HS-5 (cell line): ENCODE measurements at places on chromosomes 6 and 20.
A peak's percentile ranks its signal among the peaks of the same experiment; 100 is the strongest.

- DNase-seq = no peak
Measured at GRCh38 chr6:35727231-35727934, 9.4 kb upstream of the ARMC12 start.

DNA sequence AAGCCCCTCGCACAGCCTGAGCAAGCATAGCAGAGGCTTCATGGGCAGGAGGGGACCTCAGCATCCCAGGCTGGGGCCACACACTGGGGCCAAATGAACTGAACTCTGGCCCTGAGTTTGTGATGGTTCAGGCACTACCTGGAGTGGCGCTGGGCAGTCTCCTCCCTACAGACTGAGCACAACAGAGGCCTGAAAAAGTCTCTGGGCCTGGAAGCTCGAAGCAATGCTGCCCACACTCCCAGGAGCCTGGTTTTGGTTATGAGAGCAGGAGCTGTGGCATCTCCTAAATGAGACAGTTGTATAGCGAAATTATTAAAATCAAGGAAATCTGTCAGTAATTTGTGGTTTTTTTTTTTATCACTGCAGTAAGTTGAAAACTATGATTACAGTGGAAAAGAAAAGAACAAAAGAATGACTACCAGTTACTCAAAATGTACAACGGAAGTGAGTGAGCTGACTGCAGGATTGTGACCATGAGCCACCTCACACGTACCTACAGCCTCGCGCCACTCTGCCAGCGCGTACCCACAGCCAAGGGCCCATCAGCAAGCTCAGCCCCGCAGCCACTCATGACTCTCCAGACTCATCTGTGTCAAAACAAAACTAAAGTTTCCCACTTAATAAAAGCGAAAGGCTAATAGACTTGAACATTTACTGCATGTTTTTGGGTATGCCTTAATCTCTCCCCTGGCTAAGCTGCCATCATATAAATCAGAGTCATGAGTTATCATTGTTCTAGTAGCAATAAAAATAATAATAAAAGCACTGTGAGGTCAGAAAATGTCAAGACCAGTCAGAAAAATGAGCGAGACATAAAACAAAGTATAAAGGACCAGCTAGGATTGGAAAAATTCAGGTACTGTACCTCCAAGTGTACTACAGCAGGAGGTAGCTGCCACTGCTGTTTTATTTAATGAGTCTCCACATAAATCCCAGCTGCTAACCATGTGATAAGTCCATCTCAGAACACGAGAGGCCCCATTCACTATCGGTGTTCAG, 177.0 kb downstream of the FOXC1 start:
- no peak for DNase-seq

GRCh38 chr20:25083141-25083772, 1.3 kb upstream of the VSX1 start:
- DNase-seq = no peak

GRCh38 chr20:40434122-40434521, 254.9 kb downstream of the MAFB start:
- DNase-seq = no peak

- no peak for DNase-seq
Measured at GRCh38 chr6:131688286-131688685, 12.9 kb downstream of the OR2A4 start.

DNA sequence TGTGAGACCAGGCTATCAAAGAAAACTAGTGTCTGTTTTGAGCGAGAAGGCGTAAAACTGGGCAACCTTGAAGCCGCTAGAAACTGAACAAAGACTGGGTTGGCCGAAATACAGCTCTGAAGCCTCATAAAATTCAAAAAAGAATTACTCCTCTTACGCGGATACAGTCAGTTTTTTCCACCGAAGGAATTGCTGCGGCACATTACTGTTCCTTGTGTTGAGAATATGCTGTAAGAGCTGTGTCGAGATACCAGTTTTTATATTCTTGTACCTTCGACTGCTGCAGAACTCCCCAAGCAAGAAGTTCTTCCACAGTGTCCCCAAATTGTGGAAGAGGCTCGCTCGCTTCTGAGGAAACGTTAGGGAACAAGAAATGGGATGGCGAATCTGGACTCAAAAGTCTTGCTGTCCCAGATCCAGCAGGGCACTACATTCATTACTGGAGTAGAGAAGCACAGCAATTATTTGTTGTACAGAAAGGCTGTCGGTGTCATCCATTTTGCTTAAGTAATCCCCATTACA, 523 bp upstream of the COX7A2 start:
- DNase-seq = no peak

GRCh38 chr6:12891595-12891994, 175.0 kb downstream of the PHACTR1 start:
- no peak for DNase-seq

DNA sequence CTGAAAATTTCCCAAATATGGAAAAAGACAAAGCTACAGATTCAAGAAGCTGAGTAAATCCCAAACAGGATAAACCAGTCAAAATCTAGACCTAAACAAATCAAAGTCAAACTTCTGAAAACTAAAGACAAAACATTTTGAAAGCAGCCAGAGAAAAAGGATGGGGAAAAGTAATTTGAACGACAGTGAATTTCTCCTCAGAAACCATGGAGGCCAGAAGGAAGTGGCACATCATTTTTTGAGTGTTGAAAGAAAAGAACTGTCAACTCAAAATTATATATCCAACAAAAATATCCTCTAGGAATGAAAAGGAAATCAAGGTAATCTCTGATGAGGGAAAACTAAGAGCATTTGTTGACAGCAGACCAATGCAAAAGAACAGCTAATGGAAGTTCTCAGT, 6.8 kb downstream of the RAB23 start:
- no peak for DNase-seq

- DNase-seq = no peak
Measured at GRCh38 chr6:25902071-25902470, 28.0 kb upstream of the SLC17A3 start.

- DNase-seq = no peak
Measured at GRCh38 chr6:89081129-89081422, 525 bp downstream of the PNRC1 start.

DNA sequence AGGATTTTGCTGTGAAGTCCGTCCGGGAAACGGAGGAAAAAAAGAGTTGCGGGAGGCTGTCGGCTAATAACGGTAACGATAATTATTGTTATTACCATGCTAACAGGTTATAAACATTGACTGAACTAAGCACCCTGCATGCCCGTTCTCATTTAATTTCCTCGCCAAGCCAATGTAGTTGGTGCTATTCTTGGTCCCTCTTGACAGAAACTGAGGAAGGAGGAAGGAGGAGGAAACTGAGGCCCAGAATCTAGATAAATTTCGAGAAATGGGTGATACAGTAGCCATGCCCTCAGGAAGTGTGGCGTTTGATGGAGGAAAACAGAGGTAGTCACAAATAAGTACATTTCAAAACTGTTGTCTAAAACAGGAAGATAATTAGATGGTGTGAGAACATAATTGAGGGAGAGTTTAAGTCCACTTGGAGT, 474 bp downstream of the TPX2 start:
- no peak for DNase-seq

GRCh38 chr6:4512051-4512471, 264.1 kb upstream of the CDYL start:
- DNase-seq = no peak

DNA sequence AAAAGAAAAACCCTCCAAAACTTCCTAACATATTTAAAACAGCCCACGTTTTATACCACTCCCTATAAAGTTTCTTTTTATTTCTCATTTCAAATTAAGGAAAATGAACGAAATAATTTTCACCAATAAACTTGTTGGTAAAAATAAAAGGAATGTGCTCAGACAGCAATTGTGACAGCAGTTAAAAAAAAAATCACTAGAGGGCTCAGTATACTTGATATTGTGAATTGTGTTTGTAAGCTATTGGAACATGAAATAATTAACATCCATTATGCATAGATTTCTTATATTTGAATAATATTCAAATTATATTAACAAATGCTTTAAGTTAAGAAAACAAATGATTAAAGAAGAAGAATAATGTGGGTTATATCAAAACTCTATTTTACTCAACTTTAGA, 105.5 kb downstream of the ASCC3 start:
- no peak for DNase-seq

DNA sequence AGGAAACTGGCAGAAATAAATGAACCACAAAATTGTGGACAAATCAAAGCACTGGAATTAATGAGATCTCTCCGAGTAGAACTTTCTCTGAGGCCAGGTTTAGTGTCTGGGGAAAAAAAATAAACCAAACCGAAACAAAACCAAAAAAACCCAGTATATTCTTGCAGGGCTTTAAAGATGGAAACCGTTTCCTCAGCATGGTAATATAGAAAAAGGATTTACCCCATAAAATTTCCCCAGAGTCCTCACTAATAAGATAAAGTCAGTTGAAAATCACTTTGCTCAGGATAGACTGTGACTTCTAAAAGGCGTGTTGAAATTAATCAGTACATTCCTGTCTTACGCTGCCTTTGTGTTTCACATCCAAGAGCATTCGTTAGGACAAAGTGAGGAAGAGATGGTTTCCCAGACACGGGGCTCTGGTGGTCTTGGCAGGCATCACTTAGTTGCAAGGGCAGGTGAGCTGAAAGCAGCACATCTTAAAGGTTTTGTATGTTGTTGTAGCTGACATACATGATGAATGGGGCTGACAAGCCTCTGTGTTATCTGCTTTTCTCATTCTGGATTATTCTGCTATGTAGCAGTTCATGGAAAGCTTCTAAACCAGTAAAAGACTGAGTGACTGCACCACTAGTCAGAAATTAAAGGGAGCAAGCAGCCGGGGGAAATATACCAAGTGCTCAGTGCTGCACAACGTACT, 85.2 kb upstream of the PRL start:
- no peak for DNase-seq

DNA sequence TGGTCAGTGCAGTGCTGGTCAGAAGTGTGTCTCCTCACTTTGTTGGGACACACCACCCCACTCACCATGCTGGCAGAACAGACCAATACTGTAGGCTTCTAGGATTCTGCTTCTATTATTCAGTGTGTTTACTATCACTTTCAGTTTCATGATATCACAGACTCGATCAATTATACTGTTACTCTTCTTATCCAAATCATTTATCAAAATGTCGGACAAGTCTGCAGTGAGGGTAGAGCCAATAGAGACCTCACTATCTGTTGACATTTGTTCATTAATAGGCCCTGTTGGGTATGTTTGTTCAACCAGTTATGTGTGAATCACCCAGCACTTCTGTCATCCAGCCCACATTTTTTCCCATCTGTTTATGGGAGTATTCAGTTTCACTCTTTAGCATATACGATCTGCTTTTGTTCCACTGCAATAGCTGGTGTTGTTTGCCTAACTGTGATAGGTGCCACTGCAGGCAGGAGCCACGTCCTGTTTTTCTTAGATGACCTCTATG, 140.1 kb downstream of the NRN1 start:
- DNase-seq = peak; percentile 15

GRCh38 chr6:77638129-77638830, 14.6 kb upstream of the MEI4 start:
- no peak for DNase-seq

DNA sequence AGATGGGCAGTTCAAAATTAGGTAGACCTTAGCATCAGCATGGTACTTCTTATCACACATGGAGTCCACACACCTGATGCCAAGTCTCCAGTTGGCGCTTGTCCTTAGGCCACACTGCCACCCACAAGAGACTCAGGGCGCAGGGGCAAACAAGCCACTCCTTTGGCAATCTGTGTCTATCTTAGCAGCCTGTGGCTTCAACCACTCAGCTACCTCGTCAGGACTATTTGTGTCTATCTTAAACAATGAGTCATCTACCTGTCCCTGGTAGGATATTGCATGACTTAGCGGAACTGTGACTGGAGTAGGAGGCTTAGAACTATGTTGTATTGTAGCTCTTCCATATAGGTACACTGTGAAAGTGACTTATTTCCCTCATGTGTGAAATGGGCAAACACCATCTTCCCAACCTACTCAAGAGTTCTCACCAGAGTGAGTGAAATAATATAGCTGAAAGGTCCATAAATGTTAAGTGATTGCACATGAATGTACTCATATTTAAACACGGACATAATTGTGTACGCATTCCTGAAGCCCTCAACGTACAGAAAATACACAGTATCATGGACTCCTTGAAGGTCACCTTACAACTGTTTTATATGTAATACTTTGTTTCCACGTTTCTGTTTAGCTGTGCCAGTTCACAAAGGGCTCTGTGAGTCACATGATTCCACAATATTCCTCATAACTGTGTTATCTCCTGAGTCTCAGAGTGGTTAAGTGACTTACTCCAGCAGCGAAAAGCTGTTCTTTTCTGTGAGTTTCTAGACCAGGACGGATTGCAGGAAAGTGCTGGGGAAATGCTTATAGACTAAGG, 1.6 kb downstream of the TRIM27 start:
- no peak for DNase-seq

GRCh38 chr6:166165558-166166313, 1.9 kb downstream of the TBXT start:
- no peak for DNase-seq

GRCh38 chr6:29641430-29642148, 8.6 kb upstream of the GABBR1 start:
- DNase-seq = no peak

DNA sequence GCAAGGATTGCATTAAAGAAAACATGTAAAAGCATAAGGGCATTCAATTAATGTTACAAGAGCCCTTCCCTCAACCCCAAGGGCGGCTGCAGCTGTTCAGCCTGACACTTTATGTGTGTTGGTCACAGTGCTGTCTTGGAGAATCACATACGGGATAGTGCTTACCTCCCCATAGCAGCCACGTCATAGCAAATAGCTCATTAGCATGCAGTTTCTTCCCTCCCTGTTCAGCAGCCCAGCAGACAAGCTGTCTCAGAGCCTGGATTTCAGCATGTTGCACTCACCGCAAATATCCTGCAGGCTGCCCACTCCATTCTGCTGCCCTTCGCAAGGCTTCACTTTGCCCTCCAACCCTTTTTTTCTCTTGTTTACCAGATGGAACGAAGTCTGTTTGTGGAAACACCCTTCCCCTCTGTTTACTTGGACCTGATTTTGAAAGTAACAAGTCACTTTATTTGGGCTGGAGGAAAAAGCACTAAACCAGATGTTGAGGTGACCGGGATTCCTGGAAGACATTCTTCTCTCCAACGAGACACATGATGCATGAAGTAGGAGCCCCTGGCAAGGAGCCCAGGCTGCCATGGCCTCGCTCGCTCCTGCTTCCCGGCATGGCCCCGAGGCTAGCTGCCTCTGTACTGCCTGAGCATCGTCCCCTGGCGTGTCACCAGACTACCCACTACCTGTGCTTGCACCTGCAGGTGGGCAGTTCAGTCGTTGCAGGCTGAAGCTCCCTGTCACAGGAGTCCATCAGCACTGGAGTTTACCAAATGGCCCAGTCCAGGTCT, 151.6 kb upstream of the GMDS start:
- no peak for DNase-seq
